ENCODE measurements at places on chromosomes 5 and 9. TPM values are rescaled to one million over a fixed set of nuclear protein-coding genes. Genes with fewer than 3 reads are reported as not detected.
A peak's percentile ranks its signal among the peaks of the same experiment; 100 is the strongest.

GRCh38 chr5:93611976-93612854, 29.2 kb downstream of the NR2F1 start:
- DNase-seq, result peak; percentile 29

GRCh38 chr9:2663461-2664173, 42.0 kb downstream of the VLDLR start:
- DNase-seq, result no peak

GRCh38 chr9:26773056-26773455, 119.5 kb downstream of the CAAP1 start:
- no peak for DNase-seq

GRCh38 chr5:95005811-95006210, 279.1 kb downstream of the MCTP1 start:
- DNase-seq, result no peak

- peak; percentile 77 for DNase-seq
These were observed at the start of the genes NLN and SGTB for GRCh38 chr5:65721720-65722574. Gene NLN, plus strand, starts transcription at chr5:65722205. Its CDS starts 169 bp downstream, at chr5:65722374. Gene SGTB, minus strand, starts transcription at chr5:65722109. Its CDS starts 1,302 bp downstream, at chr5:65720807.

SPAG8 gene
- total RNA-seq, result 1.7 TPM

DNA sequence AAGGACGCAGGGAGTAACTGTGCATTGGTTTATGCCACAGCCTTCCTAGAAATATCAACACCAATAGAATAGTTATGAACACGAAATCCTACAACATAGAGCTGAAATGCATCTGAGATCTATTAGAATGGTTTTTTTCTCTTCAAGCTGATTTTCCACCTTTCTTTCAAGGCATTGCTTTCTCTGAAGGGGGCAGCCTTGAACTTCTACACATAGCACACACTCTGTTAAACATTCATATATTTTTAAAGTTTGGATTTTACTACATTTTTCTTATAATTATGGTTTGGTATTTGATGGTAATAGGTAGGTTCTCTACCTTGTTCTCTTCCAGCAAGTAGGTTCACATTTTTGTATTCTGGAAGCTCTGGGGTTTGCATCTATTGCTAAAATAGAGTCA, 661.8 kb downstream of the SEMA5A start:
- DNase-seq, result no peak

GRK6 gene
- 26.9 TPM for total RNA-seq

DNA sequence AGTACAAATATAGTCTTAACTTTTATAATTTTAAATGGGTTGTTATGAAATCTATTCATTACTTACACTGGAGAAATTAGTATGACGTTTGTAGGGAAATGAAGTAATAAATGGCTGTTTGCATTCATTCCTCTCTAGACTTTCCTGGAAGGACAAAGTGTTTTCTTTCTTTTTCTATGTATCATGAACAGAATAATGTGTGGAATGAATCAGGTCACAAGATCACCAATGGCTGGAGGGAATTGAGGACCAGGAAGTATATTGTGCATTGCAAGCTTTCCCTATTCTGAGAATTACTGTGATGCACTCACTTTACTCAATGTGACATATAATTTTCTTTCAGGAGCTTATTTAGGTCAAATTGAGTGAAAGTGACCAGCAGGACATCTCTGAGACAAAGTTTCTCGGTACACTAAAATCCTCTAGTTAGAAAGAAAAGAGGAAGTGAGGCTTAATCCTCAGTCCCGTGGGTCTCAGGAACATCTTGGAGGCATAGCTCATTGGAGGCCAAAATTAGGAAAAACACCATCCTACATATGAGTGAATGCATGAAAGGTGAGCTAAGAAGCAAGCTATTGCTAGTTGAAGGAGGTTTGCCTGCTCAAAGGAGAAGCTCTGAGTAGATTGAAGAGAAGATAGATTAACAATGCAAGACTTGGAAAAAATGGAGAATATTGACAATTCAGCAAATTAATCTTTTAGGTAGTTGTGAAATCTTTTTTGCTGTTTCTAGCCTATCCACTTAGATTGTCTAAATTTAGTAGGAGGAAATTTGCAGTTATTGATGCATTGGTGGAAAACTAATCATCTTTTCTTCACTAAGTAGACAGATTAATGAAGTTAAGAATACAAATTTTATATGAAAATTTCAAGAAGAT, 28.0 kb downstream of the ERAP2 start:
- DNase-seq, result no peak

- no peak for DNase-seq
These were observed 21.5 kb downstream of the SMIM23 start for GRCh38 chr5:171806976-171807747.

COL23A1 gene
- 0.39 TPM for total RNA-seq

DNA sequence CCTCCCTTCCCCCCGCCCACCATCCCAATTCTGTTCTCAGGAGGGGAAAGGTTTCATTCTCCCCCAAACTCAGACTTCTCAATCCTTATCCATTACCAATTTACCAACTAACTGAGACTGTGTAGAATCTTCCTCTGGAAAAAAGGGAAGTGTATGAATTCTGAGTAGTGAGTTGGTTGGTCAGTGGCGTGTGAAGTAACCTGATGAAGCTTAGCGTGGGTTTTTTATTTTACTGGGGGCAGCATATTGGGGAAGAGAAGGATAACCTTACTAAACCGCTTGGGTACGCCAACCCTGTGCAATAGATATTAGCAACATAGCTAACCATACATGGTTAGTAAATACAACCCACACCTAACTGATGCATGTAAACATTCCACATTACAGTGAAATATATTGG, 1.1 kb upstream of the DNAJC21 start:
- no peak for DNase-seq

DNA sequence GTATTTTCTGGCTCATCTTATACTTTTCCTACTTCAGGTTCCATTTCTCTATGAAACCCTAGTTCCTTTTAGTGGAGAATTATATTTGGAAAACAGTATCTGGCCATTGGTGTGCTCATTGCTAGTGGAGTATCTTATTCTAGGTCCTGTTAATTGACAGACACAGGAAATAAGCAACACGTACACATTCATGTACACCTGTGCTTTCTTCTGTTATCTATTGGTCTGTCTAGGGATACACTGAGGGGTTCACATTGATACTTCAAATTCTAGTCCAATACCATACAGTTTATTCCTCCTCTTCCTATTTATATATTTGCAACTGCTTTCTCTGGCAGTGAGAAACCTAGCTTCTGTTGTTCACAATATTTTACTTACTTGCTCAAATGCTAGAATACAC, 110.2 kb downstream of the FER start:
- no peak for DNase-seq

GRCh38 chr9:120745278-120745677, 31.0 kb upstream of the MEGF9 start:
- no peak for DNase-seq

DNA sequence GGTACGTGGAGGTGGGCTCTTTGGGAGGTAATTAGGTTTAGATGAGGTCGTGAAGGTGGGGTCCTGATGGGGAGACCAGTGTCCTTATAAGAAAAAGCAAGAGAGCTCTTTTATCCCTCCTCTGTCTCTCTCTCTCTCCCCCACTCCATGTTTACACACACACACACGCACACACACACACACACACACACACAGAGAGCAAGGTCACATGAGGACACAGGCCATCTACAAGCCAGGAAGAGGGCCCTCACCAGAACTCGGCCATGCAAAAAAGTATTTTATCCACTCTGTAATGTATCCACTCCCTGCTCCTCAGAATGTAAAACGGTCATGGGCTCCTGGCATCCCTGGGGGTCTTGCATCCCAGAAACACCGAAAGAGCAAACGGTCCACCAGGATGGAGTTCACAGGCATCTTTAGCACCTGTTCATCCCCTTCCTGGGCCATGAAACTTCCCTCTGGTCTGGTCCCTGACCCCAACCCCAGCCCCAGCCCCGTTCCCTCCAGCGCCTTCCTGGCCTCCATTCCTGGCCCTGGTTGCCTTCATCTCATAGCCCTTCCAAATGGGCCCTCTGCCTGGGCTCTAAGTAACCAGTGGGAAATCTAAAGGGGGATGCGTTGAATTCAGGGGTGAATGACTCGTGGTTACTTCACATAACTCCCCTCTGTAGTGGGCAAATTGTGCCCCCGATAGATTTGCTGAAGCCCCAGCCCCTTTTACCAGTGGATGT, 88.8 kb downstream of the NSUN2 start:
- DNase-seq, result no peak

SARDH gene
- 1.9 TPM for total RNA-seq

DNA sequence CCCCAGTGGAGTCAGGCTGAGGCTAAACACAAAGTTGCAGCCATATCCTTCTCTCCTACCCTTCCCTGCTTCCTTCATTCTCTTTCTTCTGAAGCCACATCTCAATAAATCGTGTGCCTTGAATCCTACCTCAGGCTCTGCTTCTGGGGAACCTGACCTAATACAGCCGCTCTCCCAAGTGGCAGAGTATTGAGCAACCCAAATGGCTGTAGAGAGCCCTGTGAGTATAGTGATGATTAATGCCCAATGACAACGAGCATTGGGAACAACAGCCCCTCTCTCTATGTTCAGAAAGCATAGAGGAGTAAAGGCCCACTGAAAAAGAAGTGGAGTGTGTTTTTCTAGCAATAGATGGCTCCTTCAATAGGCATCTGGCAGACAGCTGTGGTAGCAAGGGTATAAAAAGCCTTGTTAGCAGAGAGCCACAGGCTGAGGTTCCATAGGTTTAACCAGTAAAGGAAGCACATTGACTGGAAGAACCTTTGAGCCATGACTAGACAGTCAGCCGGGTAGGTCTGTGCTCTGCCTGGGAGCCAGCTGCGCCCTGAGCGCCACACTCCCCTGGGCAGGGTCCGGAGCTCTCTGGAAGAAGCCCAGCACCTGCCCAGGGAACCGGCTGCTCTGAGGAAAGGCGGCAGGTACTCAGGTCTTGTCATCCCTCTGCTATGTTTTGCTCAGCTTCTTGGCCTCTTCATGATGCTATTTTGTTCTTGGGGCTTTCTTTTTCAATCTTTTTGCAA, 22.6 kb upstream of the HSPA9 start:
- DNase-seq, result no peak

PCDHAC1 gene
- not detected for total RNA-seq

DNA sequence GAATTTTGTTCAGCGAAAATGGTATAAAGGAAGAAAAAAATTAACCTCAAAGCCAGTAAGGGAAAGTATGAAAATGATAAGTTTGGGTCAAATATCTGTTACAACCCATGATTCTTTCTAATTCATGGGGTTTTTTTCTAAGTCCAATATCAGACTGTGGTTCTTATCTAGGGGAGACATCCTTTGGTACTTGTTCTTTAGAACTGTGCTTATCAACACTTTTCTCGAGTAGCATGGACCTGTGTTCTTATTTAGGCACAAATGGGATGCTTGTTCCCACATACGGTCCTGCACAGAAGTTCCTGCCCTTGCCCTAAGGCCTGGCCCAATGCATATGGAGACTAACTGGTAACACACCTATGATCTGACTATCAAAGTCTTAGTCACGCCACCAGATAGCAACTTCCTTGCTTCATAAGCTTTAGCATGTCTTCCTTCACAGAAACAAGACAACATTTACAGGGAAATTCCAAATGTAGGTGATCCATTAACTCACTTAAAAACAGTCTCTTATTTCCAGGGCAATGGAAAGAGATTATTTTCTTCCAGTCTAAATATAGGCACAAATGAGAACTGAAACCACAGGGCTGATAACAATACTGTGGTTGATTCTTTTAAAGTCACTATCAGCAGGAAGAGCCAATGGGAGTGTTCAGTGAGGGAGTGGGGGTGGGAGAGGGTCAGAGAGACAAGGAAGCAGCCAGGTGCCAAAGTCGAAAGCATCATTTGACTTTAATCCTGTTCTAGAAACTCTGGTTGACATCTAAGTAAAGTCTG, 268.8 kb upstream of the ANKRD55 start:
- DNase-seq, result no peak

NME5 gene
- total RNA-seq, result 0.29 TPM

DNA sequence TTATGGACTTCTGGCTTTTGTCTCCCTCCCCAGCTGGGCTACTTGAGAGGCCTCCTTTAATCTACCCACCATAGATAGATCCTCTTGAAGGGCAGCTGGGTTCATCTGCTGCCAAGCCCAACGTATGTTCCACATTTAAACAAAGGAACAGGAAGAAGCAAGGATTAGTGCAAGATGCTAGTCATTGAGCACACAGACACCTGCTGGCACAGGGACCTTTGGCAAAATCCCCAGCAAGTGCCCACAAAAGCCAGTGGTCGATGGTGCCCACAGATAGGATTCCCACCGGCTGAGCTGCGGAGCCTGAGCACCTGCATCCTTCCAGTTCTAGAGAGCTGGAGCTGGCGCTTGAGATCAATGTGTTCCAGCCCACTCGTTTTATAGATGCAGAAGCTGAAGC, 57.7 kb upstream of the SHB start:
- DNase-seq, result peak; percentile 16

- no peak for DNase-seq
These were observed 34.2 kb downstream of the CDC14B start for GRCh38 chr9:96585426-96585825.

DNA sequence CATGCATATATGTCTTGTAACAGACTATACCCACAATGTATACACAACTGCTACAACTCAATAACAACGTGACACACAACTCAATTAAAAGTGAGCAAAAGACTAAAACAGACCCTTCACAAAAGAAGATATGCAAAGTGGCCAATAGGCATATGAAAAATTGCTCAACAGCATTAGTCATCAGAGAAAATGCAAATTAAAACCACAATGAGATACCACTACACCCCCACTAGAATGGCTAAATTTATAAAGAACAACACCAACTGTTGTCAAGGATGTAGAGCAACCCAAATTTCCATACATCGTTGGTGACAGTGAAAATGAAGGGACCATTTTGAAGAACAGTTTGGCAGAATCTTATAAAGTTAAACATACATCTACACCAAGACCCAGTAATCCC, 38.9 kb downstream of the GABRB2 start:
- DNase-seq, result no peak

YTHDC2 gene
- 7.5 TPM for total RNA-seq

- no peak for DNase-seq
These were observed 21.2 kb upstream of the PIK3R1 start for GRCh38 chr5:68194386-68194785.

- no peak for DNase-seq
These were observed 19.5 kb downstream of the PCDHGC5 start for GRCh38 chr5:141508440-141508797.
